ENCODE measurements at places on chromosomes 1 and 21.

- DNase-seq, result no peak
These were observed 14.1 kb upstream of the SVBP start for GRCh38 chr1:42831273-42831672.

DNA sequence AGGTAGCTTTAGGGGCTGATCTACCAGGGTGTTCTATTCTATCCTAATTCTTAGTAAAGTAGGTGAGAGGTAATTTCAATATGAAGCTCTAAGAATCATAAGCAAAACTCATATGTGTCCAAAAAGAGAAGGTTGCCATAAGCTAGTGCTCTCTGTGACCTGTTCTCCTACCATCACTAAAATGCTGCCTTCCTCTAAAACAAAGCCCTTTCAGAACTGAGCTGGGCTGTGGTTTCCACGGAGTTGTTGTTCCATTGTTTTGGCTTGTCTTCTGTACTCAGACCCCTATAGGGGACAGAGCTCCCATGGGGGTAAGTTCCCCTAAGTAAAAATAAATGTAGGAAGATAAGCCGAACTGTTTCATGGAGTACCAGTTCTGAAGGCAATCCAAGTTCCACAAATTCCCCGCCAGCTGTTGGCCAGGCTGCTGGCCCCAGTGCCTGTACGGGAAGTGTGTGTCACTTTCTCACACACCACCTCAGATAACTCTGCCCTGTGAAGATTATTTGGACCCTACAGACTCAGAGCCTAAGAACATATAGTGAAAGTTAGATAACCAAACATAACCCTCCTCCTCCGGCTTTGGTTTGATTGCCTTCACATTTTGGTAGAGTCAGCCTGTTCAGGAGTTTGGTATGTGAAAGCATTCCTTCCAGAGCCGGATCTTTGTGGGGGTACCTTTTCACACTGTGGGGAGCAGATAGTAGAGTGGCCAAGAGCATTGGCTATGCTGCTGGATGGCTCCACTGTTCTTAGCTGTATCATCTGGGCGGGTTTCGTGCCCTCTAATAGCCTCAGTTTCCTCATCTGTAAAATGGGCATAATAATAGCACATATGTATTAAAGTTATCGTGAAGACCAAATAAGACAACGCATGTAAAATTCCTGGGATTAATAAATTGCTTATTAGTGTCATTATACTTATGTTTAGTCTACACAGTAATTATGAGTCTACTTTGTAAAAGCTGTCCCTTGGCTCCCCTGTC is 10.8 kb downstream of the DPT start:
- no peak for DNase-seq

DNA sequence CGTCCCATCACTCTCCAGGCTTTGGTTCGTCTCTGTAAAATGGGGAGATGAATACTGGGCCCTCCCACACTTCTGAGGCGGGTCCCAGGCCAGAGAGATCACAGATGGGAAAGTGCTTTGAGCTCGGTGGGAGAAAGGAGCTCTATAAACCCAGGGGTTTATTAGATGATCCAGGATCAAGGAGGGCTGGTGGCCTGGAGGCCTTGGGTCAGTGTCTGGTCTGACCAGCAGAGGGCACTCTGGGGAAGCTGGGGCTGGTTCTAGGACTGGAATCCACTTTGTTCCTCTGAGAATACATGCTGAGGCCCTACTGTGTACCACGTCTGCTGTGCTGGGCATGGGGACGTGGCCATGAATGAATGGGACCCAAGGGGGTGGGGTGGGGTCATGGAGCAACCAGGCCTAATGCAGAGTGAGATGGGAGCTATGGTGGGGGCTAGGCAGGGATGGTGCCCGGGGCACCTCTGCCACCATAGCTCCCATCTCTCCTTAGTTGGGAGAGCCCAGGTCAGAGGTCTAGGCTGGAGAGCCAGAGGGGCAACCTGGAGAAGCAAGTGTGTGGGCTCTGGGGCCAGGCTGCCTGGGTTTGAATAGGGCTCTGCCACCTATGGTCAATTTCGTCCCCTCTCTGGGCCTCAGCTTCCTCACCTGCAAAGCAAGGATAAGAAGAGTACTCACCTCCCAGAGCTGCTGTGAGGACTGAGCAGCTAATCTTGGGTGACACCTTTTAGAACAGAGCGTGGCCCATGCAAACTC is 9.0 kb upstream of the FAM131C start:
- DNase-seq, result peak; percentile 52

DNA sequence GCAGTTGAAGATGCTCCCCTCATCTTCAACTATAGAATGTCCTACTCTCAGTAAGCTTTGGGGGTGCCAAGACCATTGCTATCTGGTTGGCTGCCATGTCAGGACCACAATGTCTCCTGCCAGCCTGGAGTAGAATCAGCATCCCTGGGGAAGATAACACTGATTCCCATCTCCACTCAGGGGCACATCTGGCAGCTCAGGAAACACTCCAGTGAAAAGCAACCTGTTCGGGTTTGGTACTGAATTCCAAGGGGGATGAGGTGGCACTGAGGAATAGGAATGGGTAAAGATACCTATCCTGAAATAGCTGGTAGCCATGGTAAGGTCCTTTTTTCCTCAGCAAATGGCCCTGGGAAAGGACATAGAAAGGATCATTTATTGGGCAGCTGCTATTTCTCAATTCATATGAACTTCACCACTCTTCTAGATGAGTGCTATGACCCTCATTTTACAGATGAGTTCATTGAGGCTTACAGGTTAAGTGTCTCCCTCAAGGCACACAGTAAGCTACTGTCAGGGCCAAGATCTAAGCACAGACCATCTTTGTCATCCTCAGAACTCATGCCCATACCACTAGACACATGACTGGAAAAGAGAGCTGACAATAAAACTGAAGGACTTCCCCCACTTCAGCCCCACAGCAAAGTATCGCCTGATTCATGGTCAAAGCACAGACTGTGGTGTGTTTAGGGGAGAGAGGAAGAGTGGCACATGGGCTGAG is 31.4 kb downstream of the AK2 start:
- no peak for DNase-seq

GRCh38 chr1:65623895-65624294 is 168.8 kb upstream of the PDE4B start:
- no peak for DNase-seq

DNA sequence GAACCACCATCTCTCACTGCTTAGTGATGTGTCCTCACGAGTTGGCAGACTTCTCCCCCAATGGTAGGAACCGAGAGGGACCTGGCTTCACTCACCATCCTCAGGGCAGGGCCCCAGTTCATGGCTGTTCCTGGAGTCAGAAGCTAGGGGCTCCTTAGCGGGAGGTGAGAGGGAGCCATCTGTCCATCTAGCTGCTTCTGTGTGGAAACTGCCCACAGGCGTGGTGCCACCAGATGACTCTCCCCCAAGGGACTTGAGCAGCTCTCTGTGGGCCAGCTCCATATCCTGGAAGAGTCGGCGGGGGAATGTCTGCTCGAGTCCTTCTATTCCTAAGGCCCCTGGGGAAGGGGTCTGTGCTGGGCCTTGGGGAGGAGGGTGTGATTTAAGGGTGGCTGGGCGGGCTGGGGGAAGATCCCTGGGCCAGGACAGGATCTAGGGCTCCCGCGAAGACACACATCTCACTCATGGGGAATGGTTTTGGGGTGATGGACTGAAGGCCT is 16.3 kb downstream of the LRRC71 start:
- DNase-seq, result no peak

Data from fibroblast of skin of abdomen (primary cell).